ENCODE measurements at places on chromosomes 3 and 15. TPM values are rescaled to one million over a fixed set of nuclear protein-coding genes. Genes with fewer than 3 reads are reported as not detected.

The SMAD3 gene
- total RNA-seq, result 11.1 TPM

The LMLN gene
- total RNA-seq, result 27.7 TPM

The MYL3 gene
- total RNA-seq, result 2.9 TPM

The WNT7A gene
- 1.4 TPM for total RNA-seq

The LRRIQ4 gene
- total RNA-seq, result not detected

The CLRN1 gene
- total RNA-seq, result 3.4 TPM

The GOLGA6L25 gene
- not detected for total RNA-seq

The ROBO2 gene
- 13.2 TPM for total RNA-seq

The TMCO5A gene
- total RNA-seq, result 5.3 TPM

The ACKR4 gene
- 2.6 TPM for total RNA-seq

The FBXW12 gene
- 6.0 TPM for total RNA-seq

The TUSC7 gene
- total RNA-seq, result 2.9 TPM

The MAPKBP1 gene
- total RNA-seq, result 22.4 TPM

The PRSS50 gene
- not detected for total RNA-seq

The FGD5 gene
- total RNA-seq, result 10.1 TPM

GRCh38 chr3:183293966-183294365, 40.9 kb downstream of the B3GNT5 start:
- DNase-seq, result no peak

GRCh38 chr15:63439536-63440264, 58.1 kb upstream of the CA12 start:
- no peak for DNase-seq

GRCh38 chr15:58038426-58039078, 27.0 kb downstream of the ALDH1A2 start:
- peak; percentile 70 for DNase-seq

- DNase-seq, result peak; percentile 2
These were observed at the start of gene AADACL2 for GRCh38 chr3:151733613-151734012. TSS of gene AADACL2 (plus strand) at chr3:151733927. CDS start at chr3:151734036, 109 bp downstream.

GRCh38 chr15:99151156-99151555, 46.3 kb downstream of the SYNM start:
- no peak for DNase-seq

DNA sequence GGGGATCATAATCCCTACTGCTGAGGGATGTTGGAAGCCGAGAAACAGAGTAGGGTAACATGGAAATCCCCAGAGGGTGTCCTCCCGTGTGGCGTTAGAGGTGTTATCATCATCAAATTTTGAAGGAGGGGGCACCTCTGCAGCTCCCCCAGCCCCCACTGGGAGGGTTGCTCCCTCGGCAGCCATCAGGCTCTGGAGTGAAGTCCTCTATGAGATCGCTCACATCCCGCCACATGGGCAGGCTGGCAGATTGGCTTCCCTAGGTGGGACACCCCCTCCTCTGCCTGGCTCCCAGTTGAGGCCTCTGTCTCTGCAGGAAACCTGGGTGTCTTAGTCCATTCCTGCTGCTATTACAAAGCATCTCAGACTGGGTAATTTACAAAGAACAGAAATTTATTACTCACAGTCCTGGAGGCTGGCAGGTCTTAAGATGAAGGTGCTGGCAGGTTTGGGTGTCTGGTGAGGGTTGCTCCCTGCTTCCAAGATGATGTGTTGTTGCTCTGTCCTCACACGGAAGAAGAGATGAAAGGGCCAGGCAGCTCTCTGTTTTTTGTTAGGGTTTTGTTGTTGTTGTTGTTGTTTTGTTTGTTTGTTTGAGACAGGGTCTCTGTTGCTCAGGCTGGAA, 120.5 kb downstream of the NUP210 start:
- DNase-seq, result no peak

DNA sequence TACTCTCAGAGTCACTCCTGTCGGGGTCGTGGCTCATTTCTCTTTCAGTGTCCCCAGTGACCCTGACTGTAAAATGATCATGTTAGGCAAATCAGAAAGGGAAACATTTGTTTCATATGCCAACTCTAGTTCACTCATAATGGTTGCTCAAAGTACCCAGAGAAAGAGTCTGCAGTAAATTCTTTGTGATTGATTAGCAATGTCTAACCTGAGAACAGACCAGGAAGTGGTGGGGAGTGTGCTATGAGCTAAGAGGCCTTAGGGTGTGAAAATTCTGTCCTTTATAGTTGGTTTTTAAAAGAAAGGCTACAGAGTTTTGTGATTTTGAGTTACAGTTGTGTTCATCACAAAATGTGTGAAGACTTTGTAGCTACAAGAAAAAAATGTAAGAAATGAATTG, 108.9 kb downstream of the EDEM1 start:
- DNase-seq, result no peak

GRCh38 chr3:4786431-4786830, 192.8 kb upstream of the BHLHE40 start:
- DNase-seq, result no peak

GRCh38 chr15:63405159-63405558, 23.5 kb upstream of the CA12 start:
- DNase-seq, result no peak

DNA sequence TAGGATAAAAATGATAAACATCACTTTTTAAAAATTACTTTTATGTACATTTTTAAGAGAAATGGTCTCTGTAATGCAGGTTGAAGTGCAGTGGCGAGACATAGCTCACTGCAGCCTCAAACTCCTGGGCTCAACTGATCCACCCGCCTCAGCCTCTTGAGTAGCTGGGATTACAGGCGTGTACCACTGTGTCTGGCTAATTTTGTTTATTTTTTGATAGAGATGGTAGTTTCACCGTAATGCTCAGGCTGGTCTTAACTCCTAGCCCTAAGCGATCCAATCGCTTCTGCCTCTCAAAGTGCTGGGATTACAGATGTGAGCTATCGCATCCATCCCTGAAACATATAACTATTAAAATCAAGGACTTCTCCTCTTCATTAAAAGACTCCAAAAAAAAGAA, 63.1 kb upstream of the CSPG5 start:
- DNase-seq, result no peak

GRCh38 chr3:63611382-63611781, 41.1 kb upstream of the SNTN start:
- DNase-seq, result no peak

GRCh38 chr3:58711871-58712270, 45.3 kb upstream of the FAM3D start:
- DNase-seq, result no peak

GRCh38 chr3:4633078-4634004, 140.2 kb downstream of the ITPR1 start:
- peak; percentile 77 for DNase-seq

GRCh38 chr3:134476306-134476705, 9.5 kb downstream of the ANAPC13 start:
- DNase-seq, result no peak

DNA sequence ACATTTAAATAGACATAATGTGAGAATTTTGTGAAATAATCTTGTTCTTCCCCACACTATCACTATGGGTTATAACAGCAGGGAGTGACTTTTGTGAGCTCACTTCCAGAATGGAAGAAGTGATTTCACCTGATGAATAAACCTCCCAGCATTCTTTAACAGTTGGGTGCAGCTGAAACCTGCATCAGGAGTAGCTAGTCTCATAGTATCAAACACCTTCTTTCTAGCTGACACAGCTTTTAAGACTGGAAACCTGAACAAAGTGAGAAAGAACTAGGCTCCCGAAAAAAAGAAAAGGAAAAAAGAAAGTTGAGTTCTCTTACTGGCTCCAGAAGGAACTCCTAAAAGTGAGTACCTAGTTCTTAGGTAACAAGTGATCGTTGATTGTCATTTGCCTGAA, 61.1 kb upstream of the UNC13C start:
- no peak for DNase-seq

DNA sequence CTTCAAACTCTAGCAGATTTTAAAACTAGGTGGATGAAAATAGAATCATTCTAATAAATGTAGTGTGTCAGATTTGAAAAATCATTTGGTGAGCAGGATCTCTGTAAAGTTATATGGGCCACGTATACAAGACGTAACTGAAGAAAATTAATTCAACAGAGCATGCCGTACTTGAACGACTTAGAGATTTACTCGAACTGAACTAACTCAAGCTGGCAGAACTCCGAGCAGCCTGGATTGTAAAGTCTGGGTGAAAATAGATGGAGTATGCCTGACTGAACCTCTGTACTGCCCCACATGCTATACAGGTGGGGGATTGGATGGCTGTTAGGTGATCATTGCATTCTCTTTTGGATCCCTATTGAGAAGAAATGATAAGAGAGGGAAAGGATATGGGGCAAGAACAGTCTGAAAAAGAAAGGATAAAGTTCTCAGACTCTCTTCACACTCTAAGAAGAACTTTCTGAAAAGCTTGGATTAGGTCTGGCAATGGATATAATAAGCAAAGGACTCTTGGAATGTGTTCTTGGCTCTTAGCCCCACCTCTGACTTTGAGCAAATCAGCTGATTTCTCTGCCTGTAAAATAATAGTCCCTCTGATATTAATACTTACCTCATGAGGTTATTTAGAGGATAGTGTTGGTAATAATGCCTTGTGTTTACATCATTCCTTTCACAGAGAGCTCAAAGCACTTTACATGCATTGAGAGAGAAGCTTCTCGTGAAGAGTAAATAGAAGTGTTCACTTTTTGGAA, 147.5 kb downstream of the FILIP1L start:
- no peak for DNase-seq

GRCh38 chr15:59371458-59372351, 966 bp downstream of the MYO1E start:
- DNase-seq, result peak; percentile 39

DNA sequence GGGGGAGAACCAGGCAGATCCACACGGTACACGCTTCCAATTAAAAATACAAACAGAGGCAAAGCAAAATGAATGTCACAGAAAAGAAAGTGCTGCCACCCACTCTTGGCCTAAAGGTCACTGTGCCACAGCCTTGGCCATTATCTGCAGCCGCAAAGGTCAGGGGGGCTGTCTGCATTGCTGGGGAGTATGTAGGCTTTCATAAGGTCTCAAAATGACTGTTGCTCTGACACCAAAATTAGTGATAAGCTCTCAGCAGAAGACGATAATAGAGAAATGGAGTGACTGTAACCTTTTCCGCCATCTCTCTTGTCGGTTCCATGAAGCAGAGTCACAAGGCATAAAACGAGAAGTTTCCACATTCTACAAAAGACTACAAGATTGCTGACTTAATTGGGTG, 374.2 kb upstream of the ICE2 start:
- DNase-seq, result no peak

DNA sequence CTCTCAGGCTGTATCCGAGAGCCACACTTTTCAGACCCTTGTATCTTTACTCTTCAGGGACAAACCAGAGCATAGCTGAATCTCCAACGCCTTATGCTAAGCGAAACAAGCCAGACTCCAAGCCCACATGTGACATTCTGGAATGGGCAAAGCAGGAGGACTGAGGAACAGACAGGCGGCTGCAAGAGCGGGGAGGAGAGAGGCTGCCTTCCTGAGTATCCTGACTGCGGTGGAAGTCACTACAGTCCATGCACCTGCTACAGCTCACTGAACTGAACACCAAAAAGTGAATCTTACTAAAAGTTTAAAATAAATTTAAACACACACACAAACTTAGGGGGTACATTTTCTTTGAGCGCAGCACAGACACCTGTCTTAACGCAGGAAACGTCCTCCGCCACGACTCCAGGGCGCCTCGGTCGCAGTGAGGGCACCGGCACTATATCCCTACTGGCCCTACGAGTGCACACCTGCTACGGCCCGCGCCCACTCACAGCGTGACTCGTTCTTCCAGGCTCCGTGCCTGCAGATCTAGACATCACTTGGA, 1.4 kb downstream of the CYFIP1 start:
- DNase-seq, result no peak

DNA sequence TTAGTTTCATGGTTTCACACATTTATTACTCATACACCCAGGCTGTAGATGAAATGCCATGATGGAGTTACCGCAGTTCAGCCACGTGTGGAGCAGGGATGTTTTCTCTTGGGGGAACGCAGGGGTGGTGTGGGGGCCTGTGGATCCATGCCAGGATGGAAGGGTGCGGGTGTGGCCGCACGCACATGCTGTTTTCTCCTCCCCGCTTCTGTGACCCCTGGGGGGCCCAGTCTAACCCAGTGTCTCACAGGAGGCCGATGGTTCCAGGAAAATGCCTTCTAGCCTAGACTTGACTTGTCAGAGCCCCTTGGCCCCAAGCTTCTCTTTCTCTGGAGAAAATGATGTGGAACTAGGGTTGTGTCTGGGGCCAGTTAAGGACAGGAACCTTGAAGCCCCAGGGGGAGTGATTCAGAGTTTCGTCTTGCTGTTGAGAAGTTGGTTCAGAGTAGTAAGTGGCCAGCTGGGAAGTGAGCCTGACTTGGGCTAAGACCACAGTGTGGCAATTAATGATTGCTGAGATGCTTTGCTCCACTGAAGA, 240.4 kb upstream of the BHLHE40 start:
- no peak for DNase-seq

GRCh38 chr15:78065973-78066946, 11.3 kb downstream of the TBC1D2B start:
- no peak for DNase-seq

GRCh38 chr3:120568598-120568997, 27.5 kb upstream of the NDUFB4 start:
- no peak for DNase-seq

DNA sequence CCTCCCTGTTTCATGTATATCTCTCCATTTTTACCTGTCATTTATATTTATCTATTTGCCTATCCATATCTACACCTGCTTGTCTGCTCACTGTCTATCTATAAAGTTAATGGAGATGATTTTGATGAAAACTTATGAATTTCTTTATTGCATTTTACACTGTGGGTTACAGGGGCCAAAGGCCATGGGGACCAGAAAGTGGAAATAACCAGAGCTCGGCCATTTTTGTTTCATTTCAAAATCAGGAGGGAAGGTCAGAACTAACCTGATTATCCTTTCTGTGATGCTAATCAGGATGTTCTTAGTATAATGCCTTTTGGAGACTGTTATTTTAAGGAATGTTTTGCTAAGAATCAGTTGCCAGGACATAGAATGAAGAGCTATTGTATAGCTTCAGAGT, 147.2 kb downstream of the LPP start:
- no peak for DNase-seq

DNA sequence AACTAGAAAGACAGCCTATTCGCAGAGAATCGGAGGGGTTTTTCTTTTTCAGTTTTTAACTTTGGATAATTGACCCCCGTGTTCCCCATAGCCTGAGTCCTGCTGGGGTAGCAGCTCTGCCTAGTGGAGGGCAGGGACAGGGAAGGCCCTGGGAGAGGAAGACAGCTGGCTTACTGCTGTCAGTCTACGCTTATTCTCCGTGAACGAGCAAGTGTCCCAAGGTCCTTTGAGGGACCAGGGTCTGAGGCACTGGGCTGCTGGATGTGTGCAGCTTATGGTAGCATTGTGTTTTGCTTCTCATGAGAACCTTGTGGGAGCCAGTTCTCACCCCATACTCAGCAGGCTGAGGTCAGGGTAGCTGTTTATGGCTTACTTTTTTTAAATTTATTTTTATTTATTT, 3.0 kb downstream of the LIMD1 start:
- DNase-seq, result no peak

- no peak for DNase-seq
These were observed 19.1 kb upstream of the EPB42 start for GRCh38 chr15:43239732-43240491.

Measured in umbilical cord (tissue), 2 donors.